ENCODE measurements at places on chromosomes 4 and X. TPM values are rescaled to one million over a fixed set of nuclear protein-coding genes. Genes with fewer than 3 reads are reported as not detected.

The ASMT gene
- total RNA-seq: 0.32 TPM

The NMU gene
- total RNA-seq: not detected

The ZNF157 gene
- total RNA-seq: 2.4 TPM

The TMEM271 gene
- not detected for total RNA-seq

The VCX gene
- not detected for total RNA-seq

The TAF7L gene
- total RNA-seq: 0.15 TPM

The TKTL2 gene
- 0.32 TPM for total RNA-seq

The CT47B1 gene
- total RNA-seq: not detected

The TMPRSS11E gene
- total RNA-seq: not detected

The LGI2 gene
- not detected for total RNA-seq

The TLR1 gene
- total RNA-seq: 17.7 TPM

The FGA gene
- total RNA-seq: not detected

The NEUROG2 gene
- total RNA-seq: 0.15 TPM

The ARMCX5 gene
- 12.3 TPM for total RNA-seq

The ATOH1 gene
- not detected for total RNA-seq

The CENPE gene
- 2.8 TPM for total RNA-seq

The FAM9A gene
- total RNA-seq: not detected

The FAM133A gene
- total RNA-seq: 0.13 TPM

The ANXA10 gene
- not detected for total RNA-seq

The SSX4B gene
- total RNA-seq: not detected

The TEX13B gene
- total RNA-seq: not detected

Measured in naive thymus-derived CD4-positive, alpha-beta T cell (primary cell).